ENCODE measurements at places on chromosomes 7 and 10.

DNA sequence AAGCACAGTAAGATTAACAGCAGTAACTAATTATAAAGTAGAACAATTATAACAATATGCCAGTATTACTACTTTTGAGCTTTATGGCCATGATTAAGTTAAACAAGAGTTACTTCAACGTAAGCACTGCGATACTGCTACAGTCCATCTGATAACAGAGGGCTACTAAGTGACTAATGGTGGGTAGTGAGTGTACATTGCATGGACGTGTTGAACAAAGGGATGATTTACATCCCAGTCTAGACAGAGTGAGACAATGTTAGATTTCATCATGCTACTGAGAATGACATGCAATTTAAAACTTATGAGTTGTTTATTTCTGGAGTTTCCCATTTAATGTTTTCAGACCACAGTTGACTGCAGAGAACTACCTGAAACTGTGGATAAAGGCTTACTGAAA lies 45.6 kb downstream of the TPST1 start:
- DNase-seq: no peak

DNA sequence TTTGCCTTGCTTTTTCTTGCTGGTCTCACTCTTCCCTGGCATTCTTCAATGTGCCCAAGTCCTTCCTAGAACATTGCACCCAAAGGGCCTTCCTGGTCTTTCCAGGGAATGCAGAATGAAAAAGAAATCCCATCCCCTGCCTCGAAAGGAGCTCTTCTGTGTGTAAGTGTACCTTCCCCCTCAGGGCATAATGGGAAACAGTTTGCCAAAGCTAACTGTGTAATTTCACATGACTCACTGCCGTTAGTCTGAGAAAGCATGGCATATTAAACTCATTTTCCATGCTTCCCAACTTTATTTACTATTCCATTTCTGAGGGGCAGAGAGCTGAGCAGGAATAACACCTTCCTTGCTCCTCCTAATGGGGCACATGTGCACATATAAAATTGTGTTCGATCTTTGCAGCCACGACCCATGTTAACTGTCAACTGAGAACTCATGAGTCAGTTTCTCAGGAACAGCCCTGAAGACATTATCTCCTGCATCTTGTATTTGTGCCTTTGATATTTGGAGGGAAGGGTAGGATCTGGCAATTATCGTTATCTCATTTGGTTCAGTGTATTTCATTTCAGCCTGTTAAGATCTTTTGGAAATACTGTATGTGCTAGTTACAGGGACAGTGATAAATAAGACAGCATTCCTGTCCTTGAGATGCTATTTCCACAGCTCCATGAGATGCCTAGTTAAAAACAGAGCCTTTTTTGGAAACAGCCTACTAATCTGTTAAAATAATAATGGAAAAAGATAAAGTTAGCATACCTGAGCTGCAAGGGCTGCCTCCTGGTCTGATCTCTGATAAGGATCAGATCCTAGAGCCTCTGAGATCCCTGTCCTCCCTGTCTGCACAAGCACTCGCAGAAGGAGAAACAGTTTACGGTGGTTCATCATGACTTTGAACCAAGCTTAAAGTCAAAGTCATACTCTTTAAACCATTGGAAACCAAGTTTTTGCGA lies 42.3 kb downstream of the IKZF1 start:
- DNase-seq: no peak

DNA sequence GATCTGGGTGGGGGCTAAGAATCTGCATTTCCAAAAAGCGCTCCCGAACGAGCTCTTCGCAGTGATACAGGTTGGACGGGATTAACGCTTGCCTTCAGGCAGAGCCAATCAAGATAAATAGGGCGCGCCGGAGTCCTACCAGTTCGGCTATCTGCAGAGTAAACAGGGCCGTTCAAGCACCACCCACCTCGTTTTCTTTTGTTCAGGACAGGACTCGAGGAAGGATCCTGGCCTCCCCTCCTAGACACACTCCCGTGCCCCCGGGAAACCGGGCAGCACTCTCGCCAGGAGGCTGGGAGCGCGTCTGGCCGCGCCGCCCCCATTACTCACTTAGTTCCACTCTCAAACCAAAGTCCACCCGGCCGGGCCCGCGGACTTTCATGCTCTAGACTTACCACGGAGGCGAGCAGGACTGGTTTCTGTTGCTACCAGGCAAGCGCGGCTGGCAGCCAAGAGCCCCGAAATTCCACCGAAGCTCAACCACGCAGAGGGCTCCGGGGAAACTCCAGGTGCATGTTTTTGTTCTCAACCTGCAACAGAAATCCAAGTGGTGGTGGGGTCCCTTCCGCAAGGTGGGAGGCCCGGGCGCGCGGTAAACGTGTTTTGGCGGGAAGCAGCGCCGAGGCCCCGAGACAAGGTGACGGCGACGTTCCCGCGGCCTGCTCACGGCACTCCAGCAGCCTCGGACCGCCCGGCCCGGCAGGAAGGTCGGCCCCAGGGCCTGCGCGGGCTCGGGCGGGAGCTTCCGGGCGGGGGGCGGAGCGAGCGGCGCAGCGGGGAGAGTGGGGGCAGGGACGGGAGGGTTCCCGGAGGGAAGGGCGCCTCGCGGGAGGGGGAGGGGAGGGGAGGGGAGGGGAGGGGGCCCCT lies 12.7 kb downstream of the HNRNPF start:
- peak; percentile 87 for DNase-seq

GRCh38 chr7:49839863-49840645 lies 66.6 kb downstream of the VWC2 start:
- DNase-seq: peak; percentile 79

- DNase-seq: no peak
Observed at GRCh38 chr7:42127232-42127622, 109.8 kb downstream of the GLI3 start.

- DNase-seq: no peak
Observed at GRCh38 chr10:120421250-120421649, 35.8 kb upstream of the PLPP4 start.

GRCh38 chr10:44313761-44314165 lies 71.1 kb downstream of the CXCL12 start:
- DNase-seq: no peak

DNA sequence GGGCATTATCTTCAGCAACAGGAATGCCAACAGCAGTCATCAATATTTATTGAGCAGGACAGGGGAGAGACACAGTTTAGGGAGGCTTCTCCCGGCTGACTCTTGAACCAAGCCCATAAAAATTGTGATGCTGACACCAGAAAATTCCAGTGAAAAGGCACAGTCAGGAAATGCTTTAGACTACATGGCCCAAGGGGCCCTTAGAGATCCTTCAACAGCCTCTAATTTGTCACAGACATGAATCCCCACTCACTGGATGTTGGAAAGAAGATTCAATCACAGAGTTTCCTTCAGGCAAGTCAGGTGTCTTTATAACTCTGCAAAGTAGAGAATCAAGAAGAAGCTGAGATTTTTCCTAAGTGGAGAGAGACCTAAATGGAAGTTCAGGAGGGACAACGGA lies 1.2 kb downstream of the GJC3 start:
- DNase-seq: no peak

DNA sequence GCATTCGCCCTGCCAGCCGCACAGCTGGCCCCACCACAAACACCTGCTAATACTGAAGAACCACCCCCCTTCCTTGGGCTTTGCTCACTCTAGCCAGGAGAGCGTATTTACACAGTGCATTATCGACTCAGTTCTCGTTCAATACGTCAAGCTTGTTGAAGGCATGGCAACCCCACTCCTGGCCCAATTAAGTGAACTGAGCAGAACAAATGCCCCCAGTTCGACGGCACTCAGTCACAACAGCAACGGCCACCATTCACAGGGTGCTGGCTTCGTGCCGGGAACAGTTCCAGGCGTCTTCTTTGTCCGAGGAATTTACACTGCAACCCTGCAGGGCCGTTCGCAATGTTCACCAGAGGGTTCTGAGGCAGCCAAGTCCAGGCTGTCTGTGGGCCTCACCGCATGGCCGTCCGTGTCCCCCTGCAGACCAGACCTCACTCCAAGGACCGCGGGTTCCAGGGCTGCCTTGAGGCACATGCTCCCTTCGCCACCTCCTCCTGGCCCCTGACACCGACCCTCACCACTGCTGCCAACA lies 175.3 kb downstream of the DIP2C start:
- peak; percentile 6 for DNase-seq

DNA sequence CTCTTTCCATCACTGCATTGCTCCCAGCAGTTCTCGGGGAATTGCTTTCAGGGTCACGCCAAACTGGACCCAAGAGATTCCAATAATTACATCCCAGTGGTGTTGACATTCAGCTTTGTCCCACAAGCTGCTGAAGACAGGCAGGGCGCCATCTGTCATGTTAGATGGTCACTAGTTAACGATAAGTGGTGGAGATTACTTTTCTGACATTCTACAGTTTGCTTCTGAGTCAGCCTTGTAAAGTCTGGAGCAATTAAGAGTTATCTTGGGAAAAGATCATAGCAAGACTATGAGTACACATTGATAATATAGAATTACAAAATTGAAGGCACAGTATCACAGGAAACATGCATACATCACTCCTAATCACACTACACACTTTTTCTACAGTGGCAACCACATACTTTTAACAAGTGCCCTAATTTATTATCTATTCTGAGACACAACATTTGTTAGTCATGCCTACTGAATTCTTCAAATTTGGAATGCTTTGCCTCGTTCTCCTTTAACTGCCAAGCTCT lies 41.9 kb downstream of the SEMA3C start:
- DNase-seq: peak; percentile 94

DNA sequence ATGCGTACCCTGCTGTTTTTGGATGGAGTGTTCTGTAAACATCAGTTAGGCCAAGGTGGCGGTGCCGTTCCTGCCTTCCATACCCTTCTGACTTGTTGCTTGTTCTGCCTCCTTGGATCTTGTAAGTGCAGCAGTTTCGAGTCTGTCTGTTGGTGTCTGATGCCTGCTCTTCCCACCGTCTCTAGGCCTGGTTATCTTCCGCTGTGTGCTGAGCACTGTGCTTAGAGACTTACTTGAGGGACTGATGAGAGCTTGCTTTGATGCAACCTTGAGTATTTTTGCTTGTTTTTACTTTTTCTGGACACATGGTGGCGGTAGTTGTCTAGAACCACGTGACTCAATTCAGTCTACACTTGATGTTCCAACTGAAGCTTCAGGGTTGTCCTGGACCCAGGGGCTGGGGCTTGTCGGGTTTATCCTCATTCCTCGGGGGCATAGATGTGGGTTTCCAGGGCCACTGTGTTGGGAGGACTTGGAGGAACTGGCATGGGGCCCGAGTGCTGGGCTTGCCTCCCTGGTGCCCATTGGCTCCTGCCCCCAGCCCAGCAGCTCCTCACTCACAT lies 14.4 kb upstream of the SPRN start:
- peak; percentile 16 for DNase-seq

DNA sequence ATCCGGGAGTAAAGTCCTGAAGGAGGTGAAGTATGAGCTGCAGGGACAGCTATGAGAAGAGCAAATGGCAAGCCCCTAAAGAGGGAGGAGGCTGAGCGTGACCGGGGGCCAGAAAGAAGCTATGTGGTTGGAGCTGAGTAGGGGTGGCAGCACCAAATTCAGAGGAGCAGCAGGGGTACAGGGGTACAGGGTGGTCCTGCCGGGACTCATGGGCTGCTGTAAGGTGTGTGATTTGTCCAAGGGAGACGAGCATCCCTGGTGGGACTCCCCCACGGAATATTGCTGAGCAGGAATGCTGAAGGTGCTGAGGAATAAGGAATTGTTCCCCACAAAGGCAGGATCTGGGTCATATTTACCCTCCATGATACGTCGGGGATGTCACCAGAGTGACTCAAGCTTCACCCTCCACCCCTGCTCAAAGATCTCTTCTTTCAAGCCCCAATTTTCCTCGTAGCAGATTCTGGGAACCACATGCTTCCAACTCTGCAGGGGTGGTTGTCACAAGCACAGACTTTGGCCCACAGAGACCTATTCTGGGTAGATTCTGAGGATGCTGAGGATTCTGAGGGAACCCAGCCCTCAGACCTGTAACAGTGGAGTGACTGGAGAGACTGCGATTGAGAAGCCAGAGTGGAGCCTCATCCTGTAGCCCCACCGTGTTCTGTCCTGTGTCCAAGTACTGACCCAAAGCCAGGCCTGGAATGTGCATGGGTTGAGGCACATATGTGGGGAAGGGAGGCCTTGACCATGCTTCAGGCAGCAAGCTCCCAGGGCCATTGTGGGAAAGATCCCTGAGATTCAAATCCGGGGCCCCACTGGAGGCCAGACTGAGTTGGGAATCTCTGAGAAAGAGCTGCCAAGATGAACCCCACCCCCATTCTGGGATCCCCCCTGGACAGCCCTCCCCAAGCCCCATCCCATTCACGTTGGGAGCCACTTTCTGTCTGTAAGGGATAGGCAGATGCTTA lies 4.2 kb downstream of the SFTPD start:
- no peak for DNase-seq

GRCh38 chr10:12320892-12321291 lies 28.5 kb upstream of the CAMK1D start:
- no peak for DNase-seq

DNA sequence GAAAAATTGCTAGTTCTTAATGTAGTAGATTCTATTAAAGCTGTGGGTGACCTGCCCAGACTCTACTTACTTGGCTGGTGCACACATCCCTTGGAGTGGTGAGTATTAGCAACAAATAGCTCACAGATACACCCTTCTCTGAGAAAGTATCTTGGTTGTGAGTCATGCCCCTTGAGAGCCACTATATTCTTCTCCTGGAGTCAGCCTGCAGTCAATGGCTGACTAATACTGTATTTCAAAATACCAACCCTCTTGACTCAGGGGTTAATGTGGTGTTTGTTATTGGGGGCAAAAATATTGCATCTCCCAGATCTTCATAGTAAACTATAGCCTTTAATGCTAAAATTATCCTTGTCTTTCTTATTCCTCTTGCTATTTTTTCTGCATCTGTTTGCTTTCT lies 354.9 kb downstream of the BMPER start:
- DNase-seq: no peak

- no peak for DNase-seq
Observed at GRCh38 chr7:30321882-30322192, 37.4 kb downstream of the ZNRF2 start.

DNA sequence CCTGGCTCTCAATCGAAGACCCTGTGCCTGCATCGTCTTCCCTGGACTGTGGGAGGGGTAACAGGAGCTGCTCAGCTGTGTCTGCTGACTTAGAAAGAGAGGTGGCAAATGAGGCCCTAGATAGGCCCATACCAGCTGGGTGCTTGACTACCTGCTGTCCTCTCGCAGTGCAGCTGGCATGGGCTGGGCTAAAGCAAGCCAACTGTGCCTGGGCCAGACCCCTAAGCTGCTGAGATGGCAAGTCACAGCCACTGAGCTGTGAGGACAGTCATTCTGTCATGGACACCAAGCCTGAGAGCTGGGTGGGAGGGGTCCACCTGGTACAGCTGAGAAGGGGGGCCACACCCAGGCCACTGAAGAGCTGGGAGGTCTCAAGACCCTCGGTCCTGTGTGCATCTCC lies 45.8 kb upstream of the AQP1 start:
- no peak for DNase-seq

DNA sequence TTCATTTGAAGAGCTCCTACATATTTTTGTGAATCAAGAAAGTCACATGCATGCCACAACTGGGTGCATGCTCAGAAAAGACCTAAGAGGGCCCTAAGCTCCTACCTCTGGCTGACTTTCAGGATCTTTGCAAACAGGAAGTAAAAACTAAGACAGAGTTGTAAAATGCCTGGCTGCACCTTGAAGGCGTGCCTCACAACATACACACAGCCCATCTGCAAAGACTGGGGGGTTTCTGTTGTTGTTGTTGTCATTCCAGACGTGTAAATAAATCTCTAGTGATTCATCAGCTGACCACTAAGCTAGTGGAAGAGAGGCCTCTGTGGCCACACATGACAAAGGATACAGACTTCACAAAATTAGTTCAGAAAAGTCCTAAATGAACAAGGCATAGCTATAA lies 31.8 kb downstream of the SMURF1 start:
- no peak for DNase-seq
